ENCODE measurements at places on chromosomes 2 and 18. TPM values are rescaled to one million over a fixed set of nuclear protein-coding genes. Genes with fewer than 3 reads are reported as not detected.

DNA sequence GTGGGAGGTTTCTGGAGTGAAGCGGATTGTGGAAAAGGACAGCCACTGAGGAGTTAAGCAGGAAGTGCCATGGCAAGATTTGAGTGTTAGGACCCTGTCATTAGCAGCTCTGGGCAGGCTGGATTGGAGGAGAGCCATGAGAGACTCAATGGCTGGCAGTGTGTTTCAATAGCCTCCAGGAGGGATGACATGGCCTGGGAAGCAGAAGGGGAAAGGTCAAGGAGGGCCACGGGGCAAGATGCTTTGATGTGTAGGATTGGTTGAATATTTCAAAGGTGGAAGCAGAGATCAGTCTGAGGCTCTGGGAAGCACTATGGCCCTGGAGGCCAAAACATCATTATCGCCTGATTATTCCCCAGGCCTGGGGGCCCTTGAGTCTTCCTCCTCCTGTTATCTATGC is 229.0 kb upstream of the HS6ST1 start:
- DNase-seq, result no peak

The SERPINB13 gene
- not detected for total RNA-seq

DNA sequence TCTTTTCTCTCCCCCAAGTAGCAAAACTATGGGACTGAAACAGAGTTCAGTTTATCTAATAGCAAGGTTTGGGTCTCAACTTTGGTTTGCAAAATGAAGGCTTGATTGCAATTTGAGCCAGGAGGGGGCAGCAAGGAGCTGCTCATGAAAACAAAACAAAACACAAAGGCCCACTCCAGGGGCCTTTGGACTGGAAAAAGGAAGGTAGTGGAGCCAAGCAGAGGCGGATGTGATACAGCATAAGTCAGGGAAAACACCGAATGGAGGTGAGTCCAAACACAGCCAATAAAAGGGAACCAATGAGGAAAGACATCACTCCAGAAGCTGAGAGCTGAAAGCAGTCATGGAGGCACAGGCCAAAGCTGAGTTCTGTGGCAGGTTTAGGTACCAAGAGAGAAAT is 799.7 kb upstream of the ACVR2A start:
- peak; percentile 50 for DNase-seq

- no peak for DNase-seq
Measured at GRCh38 chr2:42974169-42974720, 181.9 kb upstream of the HAAO start.

The CKAP2L gene
- 3.1 TPM for total RNA-seq

DNA sequence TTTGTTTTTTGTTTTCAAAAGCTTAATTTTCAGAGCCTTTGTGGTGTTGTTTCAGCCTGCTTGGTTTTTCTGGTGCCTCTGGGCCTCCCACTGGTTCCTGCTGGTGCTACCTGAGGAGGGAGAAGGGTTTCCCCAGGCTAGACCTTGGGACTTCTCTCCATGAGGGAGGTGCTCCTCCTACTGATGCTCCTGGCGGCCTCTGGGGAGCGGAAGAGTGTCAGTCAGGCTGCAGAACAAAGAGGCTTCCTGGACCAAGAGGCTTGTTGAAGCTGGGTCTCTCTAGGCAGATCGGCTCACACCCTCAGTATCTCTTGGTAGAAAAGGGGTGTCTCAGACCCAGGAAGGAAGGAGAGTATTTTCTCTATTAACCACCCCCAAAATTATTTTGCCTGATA is 32.2 kb downstream of the RFX8 start:
- no peak for DNase-seq

Measured in dermis microvascular lymphatic vessel endothelial cell (primary cell).